Epithelial cell of proximal tubule (primary cell): ENCODE measurements at places on chromosomes 4 and X. TPM values are rescaled to one million over a fixed set of nuclear protein-coding genes. Genes with fewer than 3 reads are reported as not detected.

Gene MUC7
- total RNA-seq: not detected in 2 replicates

Gene UVSSA
- total RNA-seq: 3.5 and 4.0 TPM in 2 replicates

Gene RHOH
- total RNA-seq: not detected in 2 replicates

Gene SSX2B
- not detected in 2 replicates for total RNA-seq

Gene MAGEA1
- not detected in 2 replicates for total RNA-seq
